Neural progenitor cell (in vitro differentiated cells): ENCODE measurements at places on chromosomes 7 and 10. TPM values are rescaled to one million over a fixed set of nuclear protein-coding genes. Genes with fewer than 3 reads are reported as not detected.

The EBLN1 gene
- total RNA-seq = not detected in 2 replicates

The TEX47 gene
- not detected in 2 replicates for total RNA-seq

The EVX1 gene
- total RNA-seq = not detected in 2 replicates

The GNGT1 gene
- 0.06 TPM in 1 of 2 replicates, not detected in the other for total RNA-seq

The PAPOLB gene
- total RNA-seq = 0.06 TPM in 1 of 2 replicates, not detected in the other

The IFIT1B gene
- not detected in 2 replicates for total RNA-seq

The CC2D2B gene
- 0.22 and 0.37 TPM in 2 replicates for total RNA-seq

The CASP7 gene
- total RNA-seq = 17.8 and 18.9 TPM in 2 replicates

The ICA1 gene
- 5.8 and 13.1 TPM in 2 replicates for total RNA-seq

The SCART1 gene
- 0.49 and 1.1 TPM in 2 replicates for total RNA-seq

The TEX36 gene
- not detected in 2 replicates for total RNA-seq

The NUTM2B gene
- total RNA-seq = 0.41 and 0.43 TPM in 2 replicates

The ABCC2 gene
- total RNA-seq = 0.25 and 0.26 TPM in 2 replicates

GRCh38 chr10:83680470-83680891 lies 458.8 kb upstream of the GHITM start:
- DNase-seq = no peak

DNA sequence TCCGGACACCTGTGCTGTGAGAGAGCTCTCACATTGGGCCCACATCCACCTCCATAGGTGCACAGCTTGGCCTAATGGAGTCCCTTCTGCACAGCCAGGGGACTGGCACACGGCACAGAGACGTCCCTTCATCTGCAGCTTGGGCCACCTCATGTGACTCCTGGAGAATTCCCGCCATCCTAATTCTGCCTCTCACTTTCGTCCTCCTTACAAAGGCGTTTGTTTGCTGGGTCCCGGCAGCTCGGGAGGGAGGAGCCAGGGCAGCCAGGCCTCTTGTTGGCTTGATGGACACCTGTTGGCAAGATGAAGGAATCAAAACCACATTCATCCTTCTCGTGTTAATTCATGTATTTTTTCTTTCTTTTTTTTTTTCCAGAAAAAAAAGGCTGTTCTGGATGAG lies 30.7 kb upstream of the TTYH3 start:
- DNase-seq = peak; percentile 60

DNA sequence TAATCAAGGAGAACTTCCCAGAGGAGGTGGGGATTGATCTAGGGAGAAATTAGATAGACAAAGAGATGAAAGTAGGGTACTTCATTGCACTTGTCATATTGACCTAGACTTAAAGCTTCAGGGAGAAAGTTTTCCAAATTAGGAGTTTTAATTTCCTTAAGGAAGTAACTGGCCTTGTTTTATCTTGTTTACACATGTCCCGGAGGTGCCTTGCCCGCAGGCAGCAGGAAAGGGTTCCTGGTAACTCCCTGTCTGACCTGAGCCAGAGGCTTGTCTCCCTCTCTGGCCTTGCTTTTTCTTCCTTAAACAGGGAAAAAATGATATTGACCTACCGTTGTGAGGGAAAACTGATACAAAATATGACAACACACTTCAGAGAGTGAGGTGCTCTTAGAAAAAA lies 181.6 kb downstream of the EVX1 start:
- DNase-seq = no peak

DNA sequence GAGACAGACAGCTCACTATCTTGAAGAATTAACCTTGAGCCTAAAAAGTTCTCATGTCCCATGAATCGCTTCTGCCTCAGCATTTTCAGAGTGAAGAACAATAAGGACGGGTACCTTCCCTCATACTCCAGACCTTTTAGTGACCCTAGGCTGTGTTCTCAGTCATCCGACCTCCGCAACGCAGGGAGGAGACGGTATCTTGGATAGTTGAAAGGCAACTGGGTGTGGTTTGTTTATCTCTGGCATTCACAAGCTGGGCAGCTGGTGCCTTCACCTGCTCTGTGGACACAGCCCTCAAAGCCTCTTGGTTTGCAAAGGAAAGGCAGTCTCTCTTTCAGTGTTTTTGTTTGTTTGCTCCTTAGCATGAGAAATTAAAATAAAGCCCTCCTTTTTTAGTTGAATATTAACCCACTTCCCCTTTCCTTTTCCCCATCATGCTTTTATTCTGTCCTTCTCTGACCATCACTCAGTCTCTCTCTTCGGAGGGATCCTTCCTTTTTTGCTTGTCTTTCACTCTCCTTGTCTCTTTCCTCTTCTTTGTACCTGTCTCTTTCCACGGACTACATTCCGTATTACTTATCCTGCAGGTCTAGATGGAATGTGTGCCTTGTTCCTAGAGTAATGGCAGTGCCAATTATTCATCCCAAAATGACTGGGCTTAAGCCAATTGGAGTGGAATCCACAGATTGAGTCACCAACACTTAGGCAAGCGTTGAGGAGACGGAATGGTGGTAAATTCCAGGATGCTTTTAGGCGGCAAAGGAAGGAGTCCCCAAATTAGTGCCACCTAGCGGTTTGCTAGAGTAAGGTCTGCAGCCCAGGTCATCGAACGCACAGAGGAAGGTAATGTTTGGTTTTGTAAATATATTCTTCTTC lies 45.8 kb downstream of the PRR15 start:
- peak; percentile 67 for DNase-seq

- peak; percentile 31 for DNase-seq
These were observed 14.9 kb downstream of the CARD11 start for GRCh38 chr7:3028758-3029093.

DNA sequence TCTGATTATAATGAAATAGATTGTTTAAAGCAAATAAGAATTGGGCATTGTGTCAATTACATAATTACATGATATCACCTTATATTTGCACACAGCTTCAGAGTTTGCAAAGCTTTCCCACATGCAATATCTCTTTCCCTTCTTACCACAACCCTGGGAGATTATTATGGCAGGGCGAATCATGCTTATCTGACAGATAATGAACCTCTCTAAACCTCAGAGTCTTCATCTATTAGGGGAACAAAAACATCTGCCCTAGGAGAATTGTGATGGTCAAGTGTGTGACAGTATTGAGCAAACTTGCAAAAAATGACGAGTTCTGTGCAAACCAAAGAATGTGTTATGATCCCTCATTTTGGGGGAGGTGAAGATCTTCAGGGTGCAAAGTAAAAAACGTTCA lies 90.0 kb downstream of the MYOF start:
- DNase-seq = no peak

- no peak for DNase-seq
These were observed 134.0 kb upstream of the PODXL start for GRCh38 chr7:131690441-131690840.

DNA sequence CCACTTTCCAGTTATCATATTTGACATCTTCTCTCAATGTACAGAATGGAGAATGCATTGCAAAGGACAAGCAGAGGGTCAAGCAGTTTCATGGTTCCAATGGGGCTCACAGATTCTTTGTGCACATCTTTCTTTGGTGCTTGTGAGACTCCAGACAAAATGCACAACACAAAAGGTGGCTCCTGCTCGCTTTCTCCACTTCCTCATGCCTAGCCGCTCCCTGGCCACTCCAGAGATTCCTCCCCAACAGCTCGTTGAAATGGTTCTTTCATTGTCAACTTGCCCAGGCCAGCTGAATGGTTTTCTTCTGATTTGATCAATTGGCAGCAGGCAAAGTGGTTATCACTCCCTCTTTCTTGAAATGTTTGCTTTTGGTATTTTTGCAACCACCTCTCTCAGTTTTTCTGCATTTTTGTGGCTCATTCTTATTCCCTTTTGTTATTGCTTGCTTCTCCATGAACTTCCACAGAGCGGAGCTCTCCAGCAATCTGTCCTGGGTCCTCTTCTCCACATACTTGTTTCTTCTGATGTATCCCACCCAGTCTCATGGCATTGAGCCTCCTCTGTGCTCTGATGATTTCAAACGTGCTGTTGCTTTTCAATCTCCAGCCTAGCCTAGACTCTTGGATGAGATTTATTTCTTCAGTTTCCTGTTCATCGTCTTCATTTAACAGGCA lies 507.8 kb upstream of the MKI67 start:
- peak; percentile 25 for DNase-seq

- DNase-seq = peak; percentile 23
These were observed 109.9 kb downstream of the HECTD2 start for GRCh38 chr10:91519899-91520514.

- no peak for DNase-seq
These were observed 133.4 kb downstream of the MACC1 start for GRCh38 chr7:20083781-20084180.

- DNase-seq = no peak
These were observed 173.5 kb downstream of the CUX1 start for GRCh38 chr7:101990811-101991418.

GRCh38 chr10:94123258-94123995 lies 129.7 kb downstream of the PLCE1 start:
- DNase-seq = peak; percentile 48

DNA sequence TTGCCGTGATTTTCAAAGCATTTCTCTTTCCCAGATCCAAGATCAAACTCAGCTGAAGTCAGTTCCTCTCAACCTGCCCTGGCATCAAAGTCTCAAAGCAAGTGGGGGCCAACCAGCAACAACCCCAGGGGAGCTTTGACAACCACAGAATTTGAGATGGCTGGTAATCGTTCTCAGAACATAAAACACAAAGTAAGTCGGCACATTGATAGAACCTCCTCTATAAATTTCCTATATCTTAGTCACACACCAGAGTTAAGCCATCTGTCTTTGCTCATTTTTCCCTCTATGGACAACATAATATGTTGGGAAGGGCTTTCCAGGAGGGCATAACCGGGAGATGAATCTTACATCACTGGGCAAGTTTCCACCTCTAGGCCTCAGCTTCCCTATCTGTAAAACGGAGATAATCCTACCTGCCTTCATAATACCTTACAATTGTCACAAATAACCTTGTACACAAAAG lies 1.2 kb upstream of the DNAJC9 start:
- no peak for DNase-seq

GRCh38 chr7:41224063-41224763 lies 478.7 kb downstream of the INHBA start:
- DNase-seq = no peak

DNA sequence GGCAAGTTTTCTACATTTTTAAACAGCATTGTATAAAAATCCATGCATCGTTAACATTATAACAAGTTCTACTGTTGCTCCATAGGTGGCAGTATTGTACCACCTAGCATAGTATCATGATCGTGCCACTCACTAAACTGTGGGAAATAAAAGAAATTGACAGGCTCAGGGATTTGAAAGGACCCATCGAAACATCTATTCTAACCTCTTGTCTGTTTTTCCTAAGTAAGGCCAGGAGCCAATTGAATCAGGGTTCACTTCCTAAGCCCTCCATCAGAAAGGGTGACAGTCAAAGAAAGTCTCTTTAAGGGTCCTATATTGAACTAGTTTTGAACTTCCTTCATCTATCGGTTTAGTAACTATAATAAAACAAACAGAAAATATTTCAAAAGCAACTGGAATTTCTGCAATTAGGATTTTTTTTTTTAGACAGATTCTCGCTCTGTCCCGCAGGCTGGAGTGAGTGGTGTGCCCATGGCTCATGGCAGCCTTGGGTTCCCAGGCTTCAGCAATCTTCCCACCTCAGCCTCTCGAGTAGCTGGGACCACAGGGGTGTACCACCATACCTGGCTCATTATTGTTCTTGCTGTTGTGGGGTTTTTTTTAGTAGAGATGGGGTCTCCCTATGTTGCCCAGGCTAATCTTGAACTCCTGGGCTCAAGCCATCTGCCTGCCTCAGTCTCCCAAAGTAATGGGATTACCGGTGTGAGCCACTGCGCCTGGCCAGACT lies 9.4 kb downstream of the HACD1 start:
- DNase-seq = peak; percentile 78

- DNase-seq = peak; percentile 70
These were observed 337.7 kb upstream of the NPVF start for GRCh38 chr7:25565949-25566348.

- DNase-seq = peak; percentile 75
These were observed 18.0 kb downstream of the STX1A start for GRCh38 chr7:73701357-73701995.

DNA sequence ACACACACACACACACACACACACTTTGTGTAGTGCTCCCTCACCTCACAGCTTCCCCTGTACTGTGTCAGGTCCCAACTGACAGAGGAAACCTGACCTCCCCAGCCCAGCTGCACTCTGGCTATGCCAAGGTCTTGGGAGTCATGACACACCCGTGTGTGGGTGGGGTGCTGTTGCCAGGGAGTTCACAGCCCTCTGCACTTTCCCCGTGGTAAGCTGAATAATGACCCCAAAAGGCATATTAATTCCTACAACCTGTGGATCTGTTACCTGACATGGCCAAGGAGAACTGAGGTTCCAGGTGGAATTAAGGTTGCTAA lies 8.9 kb upstream of the NANOS1 start:
- no peak for DNase-seq

- DNase-seq = no peak
These were observed 235.2 kb downstream of the ZMYND11 start for GRCh38 chr10:370449-370825.

DNA sequence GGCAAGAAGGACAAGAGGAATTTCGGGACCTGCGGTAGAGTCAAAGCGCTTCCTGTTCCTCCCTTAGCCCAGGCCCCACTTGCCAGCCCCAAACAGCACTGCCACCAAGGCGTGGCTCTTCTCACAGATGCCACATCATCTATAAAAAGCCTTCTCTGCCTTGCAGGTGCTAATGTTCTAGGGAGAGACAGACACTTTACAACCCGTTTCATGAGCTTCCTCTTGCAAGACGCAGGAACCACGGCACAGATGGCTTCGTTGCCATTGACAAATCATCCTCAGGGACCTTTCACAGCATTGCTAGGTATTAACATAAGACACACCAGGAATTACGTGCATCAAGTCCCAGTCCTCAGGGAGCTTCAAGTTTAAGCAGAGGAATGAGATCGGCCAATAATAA lies 180.9 kb downstream of the JCAD start:
- no peak for DNase-seq

- DNase-seq = no peak
These were observed 221.1 kb downstream of the KCNMA1 start for GRCh38 chr10:77416311-77417135.

- no peak for DNase-seq
These were observed 9.0 kb upstream of the KIF20B start for GRCh38 chr10:89692416-89692815.

GRCh38 chr10:2791774-2792443 lies 275.4 kb upstream of the PFKP start:
- DNase-seq = no peak

- DNase-seq = peak; percentile 28
These were observed 8.2 kb upstream of the CLEC2L start for GRCh38 chr7:139515266-139515665.

DNA sequence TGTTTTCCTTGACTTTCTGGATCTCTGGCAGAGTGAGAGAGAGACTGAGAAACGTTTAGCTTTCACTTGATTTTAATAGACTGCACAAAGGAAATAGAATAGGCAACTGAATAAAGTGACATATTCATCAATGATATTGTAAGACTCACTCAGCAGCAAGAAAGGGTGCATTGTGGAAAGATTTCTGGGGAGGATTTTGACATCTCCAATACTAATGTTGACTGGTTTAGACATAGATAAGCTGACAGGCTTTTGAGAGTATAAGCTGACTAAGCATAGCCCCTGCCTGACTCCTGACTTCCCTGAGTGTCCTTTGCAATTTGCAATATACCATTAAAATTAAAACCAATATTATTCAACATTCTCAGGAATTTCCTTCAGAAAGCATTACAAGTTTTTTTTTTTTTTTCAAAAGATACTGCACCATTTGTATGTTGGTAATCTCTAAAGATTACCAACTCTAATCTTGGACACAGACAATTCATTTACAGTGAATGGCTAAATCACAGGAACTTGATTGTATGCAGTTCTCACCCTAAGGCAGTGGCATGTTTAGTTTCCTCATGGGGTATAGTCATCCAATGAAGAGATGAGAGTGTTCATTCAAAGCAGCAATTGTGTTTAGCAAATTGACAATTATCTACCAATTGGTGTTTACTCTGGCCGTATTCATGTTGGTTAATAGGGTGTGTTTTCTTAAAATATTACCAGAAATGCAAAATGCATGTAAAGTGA lies 325.6 kb downstream of the SORCS3 start:
- no peak for DNase-seq

- DNase-seq = no peak
These were observed 438.7 kb upstream of the NRP1 start for GRCh38 chr10:33773253-33773573.
